ENCODE measurements at places on chromosomes 5 and 9.

GRCh38 chr5:97044052-97044451, 98.4 kb downstream of the LIX1 start:
- DNase-seq = no peak

GRCh38 chr5:123113136-123113535, 24.1 kb downstream of the PRDM6 start:
- no peak for DNase-seq

- no peak for DNase-seq
Observed at GRCh38 chr5:132322266-132322665, 28.1 kb downstream of the SLC22A4 start.

- DNase-seq = no peak
Observed at GRCh38 chr5:133262690-133263089, 210.9 kb downstream of the HSPA4 start.

DNA sequence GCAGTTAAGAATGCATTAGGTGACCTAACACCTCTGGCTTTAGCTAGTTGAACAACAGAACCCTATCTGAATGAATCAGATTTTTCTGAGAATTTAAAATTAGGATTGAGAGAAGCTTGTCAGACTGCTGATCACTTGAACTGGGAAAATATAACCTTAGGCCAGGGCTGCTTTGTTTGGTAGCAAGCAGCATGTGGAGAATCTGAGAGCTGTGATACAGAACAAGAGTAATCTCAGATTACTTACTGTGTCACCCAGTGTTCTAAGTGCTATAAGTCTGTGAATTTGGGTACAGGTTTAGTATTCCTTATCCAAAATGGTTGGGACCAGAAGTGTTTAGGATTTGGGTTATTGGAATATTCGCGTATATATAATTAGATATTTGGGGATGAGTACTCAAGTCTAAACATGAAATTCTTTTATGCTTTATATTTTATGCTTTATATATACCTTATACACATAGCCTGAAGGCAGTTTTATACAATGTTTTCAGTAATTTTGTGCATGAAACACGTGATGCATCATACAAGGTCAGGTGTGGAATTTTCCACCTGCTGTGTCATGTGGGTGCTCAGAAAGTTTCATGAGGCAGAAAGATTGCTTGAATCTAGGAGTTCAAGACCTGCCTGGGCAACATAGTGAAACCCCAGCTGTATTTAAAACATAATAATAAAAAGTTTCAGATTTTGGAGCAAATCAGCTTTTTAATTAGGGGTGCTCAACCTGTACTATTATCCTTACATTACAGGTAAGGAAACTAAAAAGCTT, 8.3 kb upstream of the CHD1 start:
- DNase-seq = no peak

GRCh38 chr5:114237766-114238165, 124.1 kb upstream of the KCNN2 start:
- no peak for DNase-seq

DNA sequence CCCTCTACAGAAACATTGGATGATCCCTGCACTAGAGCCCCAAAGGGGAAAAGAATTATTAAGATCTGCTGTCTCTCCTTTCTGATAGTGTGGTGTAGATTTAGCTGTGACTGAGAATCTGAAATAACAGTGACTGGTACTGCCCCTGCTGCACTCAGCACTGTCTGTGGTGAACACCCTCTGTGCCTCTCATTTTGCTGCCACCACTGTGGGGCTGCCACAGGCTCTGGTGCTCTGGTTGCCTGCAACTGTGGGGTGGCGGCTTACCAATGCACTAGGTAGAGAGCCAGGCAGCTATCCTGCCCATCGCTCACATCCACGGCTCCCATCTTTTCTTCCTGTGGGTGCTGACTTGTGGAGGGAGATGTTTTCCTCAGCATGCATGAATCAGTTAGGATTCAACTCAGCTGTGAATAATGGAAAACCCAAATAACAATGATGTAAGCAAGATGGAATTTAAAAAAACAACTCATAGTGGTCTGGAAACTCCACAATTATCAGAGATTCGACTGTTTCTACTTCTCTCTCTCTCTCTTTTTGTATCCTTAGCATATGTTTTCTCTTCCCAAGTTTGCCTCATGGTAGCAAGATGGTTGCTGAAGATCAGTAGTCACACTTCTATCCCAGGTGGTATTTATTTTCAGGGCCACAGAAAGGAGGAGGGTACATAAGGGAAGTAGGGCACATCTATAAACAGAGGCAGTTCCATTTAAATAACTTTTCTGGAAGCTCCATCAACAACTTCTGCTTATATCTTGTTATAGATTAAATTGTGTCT, 99.8 kb upstream of the DAP start:
- DNase-seq = no peak

GRCh38 chr5:125209650-125210049, 463.2 kb upstream of the ZNF608 start:
- no peak for DNase-seq

DNA sequence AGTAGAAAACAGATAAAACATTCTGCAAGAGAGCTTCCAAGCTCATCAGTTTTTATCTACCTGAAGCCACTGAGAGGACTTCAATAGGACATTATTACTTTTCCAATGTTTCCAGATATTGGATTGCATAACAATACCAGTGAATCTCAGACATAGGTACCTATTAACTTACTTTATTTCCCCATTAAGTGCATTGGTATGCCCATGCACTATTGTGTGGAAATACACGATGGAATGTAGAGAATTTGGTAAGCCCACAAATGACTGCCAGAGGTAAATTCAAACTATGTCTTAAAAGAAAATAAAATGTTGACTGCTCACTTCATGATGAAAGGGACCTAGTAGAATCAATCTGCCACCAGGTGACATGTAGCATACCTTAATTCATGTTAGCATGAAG, 48.1 kb upstream of the PRR16 start:
- DNase-seq = no peak

DNA sequence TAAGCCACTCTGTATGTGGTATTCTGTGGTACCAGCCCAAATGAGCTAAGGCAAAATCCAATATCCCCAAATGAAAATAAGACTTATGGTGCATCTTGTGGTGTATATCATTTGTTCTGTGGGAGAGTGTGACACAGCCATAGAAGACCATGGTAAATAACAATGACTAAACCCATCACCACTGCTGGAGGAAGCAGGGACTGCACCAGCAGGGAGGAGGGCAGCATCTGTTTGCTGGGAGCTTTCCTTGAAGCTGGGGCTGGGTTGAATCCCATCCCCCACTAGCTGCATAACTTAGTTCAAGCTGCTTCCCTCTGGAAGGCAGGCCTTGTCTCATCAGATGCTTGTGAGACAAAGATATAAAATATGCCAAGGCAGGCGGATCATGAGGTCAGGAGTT, 14.2 kb downstream of the GADD45G start:
- no peak for DNase-seq
